ENCODE measurements at places on chromosomes 1 and 21. TPM values are rescaled to one million over a fixed set of nuclear protein-coding genes. Genes with fewer than 3 reads are reported as not detected.

DNA sequence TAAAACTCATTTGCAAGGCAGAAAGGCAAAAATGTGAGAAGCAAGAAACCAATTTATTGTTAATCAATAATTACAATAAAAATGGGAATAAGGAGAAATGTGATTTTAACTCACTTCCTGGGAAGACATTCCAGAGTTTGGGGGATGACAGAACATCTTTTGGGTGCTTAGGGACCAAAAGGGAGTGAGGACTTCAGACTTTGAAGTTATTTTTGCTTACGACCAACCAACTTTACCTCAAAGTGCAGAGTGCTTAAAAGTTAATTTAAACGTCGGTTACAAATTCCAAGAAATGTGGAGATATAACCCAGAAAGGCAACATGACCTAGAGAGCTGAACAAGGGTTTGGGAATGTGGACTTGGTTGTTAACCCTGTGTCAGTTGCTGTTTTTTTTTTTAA lies 234.5 kb upstream of the C1orf105 start:
- no peak for DNase-seq

Gene TSHB
- not detected for total RNA-seq

DNA sequence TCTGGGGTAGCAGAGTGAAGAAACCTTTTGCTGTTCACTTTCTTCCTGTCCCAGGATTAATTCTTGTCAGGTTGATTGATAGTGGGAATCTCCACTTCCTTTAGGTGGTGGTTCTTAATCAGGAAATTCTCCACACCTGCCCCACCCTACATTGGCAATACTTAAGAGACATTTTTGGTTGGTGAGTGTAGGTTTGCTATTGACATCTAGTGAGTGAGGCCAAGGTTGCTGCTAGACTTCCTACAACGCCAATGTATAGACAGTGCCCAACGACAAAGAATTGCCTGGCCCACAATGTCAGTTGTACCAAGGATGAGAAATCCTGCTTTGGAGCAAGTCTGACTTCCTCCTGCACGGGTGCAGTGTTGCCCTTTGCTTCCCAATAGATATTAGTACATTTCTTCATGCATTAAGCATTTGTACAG lies 38.5 kb downstream of the MAP3K7CL start:
- DNase-seq = no peak

Gene FCRL2
- total RNA-seq = 81.0 TPM

Gene TEX38
- total RNA-seq = not detected

GRCh38 chr1:115479055-115479482 lies 141.0 kb upstream of the NGF start:
- DNase-seq = no peak

DNA sequence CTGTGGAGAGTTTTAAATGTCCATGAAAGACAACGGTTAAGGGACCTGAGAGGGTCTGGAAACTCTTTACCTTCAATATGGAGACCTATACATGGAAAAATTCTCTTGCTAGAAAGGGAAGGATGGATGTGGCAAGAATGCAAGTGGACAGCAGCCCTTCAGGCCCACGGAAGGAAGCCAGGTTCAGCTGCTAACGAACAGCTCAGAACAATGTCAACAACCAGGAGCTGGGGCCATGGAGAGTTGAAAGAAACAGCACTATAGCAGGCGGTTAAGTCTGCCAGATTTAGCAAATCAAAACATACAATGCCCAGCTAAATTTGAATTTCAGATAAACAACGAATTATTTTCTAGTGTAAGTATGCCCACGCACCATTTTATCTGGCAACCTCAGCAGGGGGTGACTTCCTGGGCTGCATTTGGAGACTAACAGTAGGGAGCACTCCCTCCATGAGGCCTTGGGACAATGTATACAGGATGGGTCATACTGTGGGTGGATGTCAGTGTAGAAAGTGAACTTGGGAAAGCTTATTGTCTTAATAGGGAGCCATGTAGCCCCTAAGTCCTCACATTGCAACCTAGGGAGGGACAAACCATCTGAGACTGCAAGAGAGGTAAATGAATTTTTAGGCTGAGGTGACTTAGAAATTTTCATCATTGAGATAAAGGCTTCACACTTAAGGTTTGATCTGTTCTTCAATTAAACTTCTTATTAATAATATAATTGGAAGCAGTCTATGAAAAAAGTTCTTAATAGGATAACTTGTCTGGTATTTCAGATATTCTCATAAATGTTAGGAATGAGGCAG lies 7.8 kb upstream of the H3-3A start:
- DNase-seq = no peak

Gene TSPAN1
- total RNA-seq = not detected

Gene GBP2
- total RNA-seq = 29.2 TPM

GRCh38 chr1:37056325-37056724 lies 22.0 kb upstream of the GRIK3 start:
- no peak for DNase-seq

DNA sequence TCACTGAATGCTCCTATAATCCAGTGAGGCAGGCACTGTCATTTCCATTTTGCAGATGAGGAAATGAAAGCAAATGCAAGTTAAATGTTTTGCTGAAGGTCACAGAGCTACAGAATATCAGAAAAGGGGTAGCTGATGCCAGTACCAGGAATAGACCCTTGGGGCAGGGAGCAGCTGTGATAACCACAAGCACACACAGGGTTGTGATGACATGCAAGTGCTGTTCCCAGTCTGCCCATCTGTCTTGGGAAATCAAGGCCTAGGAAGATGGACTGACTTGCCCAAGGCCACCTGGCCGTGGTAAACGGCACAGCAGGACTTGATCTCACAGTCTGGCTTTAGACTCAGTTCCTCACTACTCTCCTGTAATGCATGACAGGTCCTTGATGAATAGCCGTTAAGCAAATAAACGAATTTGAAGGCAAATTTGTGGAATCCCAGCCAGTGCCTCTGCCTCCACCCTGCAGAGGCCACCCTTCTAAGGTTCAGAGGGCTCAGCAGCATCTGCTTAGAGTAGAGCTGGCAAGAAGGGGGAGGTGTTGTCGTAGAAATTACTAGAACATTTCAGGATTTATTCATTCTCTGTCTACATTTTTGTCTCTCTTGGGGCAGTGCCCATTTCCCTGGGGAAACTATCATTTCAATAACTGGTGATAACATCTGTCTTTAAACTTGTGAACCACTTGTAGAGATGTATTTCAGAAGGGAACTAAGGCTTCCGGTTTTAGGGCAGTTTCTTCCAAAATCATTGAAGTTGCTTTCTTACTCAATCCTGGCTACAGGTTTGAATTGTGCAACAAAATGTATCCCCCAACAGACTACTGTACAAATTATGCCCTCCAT lies 53.2 kb upstream of the MRPS6 start:
- DNase-seq = peak; percentile 73

DNA sequence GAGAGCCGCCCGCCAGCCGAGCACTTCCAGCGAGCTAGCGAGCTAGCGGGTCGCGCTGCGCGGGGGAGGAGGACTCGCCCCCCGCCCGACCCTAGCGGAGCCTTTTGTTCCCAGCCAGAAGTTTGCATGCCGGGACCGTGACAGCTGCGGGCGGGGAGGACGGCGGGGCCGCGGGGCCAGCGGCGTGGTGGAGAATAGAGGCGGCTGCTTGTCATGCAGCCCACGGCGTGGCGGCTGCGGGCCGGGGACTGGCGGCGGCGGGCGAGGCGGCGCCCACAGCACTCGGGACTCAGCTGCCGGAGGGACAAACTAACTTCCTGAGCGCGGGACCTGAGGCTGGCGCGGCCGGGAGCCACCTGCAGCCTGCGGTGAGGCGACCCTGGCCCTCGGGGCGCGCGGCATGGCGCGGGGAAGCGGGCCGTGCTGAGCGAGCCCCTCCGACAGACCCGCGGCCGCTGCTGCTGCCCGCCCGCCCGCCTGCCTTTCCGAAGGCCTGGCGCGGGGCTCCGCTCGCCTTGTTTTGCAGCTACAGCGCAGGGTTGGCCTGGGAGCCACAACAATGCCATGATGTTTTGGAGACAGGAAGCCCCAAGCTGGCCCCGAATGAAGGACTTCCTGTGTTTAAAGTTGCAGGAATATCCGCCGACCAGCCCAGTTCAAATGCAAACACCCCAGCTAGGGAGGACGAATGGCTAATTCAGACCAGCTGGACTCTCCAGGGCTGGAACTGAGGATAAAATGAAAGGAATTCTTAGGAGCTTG lies 82.2 kb upstream of the BMP8A start:
- DNase-seq = no peak
